ENCODE measurements at places on chromosomes 1 and 21.

DNA sequence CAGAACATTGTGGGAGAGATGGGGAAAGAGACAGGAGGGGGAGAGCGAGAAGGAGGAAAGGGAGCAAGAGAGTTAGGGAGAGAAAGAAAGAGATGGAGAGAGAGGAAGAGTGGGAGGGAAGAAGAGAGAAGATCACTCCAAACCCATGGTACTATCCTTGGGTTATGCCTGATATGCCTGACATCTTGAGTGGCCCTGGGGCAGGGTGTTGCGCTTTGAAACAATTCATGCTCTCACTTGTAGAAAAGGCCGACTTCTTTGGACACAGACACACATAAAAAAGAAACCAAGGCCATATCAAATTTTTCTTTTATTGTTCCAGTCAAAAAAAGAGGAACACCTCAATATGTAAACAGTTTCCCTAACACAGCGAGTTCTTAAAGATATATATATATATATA is 240.5 kb downstream of the DYRK1A start:
- DNase-seq = no peak

- no peak for DNase-seq
Measured at GRCh38 chr1:212791261-212791675, 309 bp downstream of the NSL1 start.

GRCh38 chr1:204207136-204207616 is 6.6 kb downstream of the GOLT1A start:
- DNase-seq = peak; percentile 91

DNA sequence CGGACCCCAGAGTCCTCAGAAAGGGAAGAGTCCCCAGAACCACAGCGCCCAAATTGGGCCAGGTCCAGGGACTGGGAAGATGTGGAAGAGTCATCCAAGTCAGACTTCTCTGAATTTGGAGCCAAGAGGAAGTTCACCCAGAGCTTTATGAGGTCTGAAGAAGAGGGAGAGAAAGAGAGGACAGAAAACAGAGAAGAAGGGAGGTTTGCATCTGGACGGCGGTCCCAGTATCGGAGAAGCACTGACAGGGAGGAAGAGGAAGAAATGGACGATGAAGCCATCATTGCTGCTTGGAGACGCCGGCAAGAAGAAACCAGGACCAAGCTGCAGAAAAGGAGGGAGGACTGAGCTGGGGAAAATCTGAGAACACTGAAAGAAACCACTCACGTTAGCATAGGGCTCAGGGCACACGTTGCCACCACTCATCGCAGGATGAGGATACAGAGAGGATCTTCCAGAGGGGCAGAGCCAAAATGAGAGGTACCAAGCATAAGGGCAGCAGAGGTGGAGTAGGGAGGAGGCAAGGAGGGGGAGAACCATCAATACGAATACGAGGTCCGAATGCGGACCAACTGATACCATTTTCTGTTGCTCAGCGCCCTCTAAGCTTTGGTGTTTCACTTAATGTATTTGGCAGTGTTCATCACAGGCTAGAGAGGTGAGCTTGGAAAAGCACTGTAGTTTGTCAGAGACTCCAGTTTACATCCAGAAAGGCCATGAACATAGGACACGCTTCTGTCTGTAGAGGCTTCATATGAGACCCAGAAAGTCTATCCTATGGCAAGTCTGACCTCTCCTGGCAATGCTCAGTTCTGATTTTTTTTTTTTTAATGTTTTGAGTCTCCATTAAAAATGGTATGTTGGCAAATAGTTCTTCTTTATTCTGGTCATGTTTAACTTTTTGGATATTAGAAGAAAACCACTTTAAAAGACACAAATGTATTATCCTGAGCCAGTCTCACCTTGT is 34.7 kb downstream of the STYXL2 start:
- no peak for DNase-seq

DNA sequence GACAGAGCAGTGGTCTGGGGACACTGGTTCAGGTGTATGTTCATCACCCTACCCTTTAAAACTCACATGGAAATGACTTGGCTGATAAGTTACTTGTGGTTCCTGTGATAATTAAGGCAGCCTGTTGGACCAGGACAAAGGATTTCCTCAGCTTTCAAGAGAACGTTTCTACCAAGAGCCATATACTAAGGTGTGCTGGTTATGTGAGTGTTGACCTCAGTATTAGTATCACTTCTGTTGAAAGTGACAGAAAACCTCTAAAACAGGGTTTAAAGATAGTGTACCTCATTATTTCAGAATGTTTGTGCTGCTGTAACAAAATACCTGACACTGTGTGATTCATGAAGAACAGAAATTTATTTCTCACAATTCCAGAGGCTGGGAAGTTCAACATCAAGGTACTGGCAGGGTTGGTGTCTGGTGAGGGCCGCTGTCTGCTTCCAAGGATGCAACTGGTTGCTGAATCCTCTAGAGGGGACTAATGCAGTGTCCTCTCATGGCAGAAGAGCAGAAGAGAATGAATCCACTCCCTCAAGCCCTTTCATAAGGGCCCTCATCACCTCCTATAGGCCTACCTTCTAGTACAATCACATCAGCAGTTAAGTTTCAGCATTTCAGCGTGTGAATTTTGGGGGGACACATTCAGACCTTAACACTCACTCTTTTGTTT is 54.9 kb downstream of the UCK2 start:
- no peak for DNase-seq

- DNase-seq = no peak
Measured at GRCh38 chr1:5388622-5389021, 603.6 kb downstream of the NPHP4 start.
